ENCODE measurements at places on chromosomes 4 and X. TPM values are rescaled to one million over a fixed set of nuclear protein-coding genes. Genes with fewer than 3 reads are reported as not detected.

BCLAF3 gene
- total RNA-seq, result 31.1 TPM

UGT2B17 gene
- not detected for total RNA-seq

MAGEA8 gene
- total RNA-seq, result not detected

TRPC5OS gene
- 0.23 TPM for total RNA-seq

FGF13 gene
- total RNA-seq, result 120 TPM

CXCL9 gene
- not detected for total RNA-seq

PCSK1N gene
- 157 TPM for total RNA-seq

DDX3X gene
- total RNA-seq, result 220 TPM

ZMAT1 gene
- total RNA-seq, result 8.5 TPM

TMEM131L gene
- total RNA-seq, result 27.0 TPM

ADGRL3 gene
- total RNA-seq, result 257 TPM

ZNF718 gene
- 29.5 TPM for total RNA-seq

RPGR gene
- 17.3 TPM for total RNA-seq

UGT2B15 gene
- not detected for total RNA-seq

GLRB gene
- 43.8 TPM for total RNA-seq

ATRX gene
- 274 TPM for total RNA-seq

PCDH18 gene
- total RNA-seq, result 34.4 TPM

MAB21L2 gene
- total RNA-seq, result 3.0 TPM

RNF128 gene
- total RNA-seq, result 7.2 TPM

UNC5C gene
- 18.9 TPM for total RNA-seq

PDGFRA gene
- 112 TPM for total RNA-seq

TBC1D9 gene
- total RNA-seq, result 112 TPM

G3BP2 gene
- 344 TPM for total RNA-seq

SMAD1 gene
- 37.6 TPM for total RNA-seq

CT45A3 gene
- not detected for total RNA-seq

TMEM33 gene
- 64.6 TPM for total RNA-seq

MAOA gene
- 64.1 TPM for total RNA-seq

RADX gene
- 32.5 TPM for total RNA-seq

CXXC4 gene
- 68.0 TPM for total RNA-seq

LIMCH1 gene
- 48.4 TPM for total RNA-seq

SNCA gene
- total RNA-seq, result 158 TPM

HEPH gene
- 13.1 TPM for total RNA-seq

CXorf65 gene
- not detected for total RNA-seq

SHOX gene
- 0.23 TPM for total RNA-seq

SLC10A6 gene
- total RNA-seq, result 0.23 TPM

KCNIP4 gene
- total RNA-seq, result 31.4 TPM

PAK3 gene
- total RNA-seq, result 204 TPM

GPR173 gene
- 27.0 TPM for total RNA-seq

TRPC3 gene
- 14.5 TPM for total RNA-seq

UBE2A gene
- 39.4 TPM for total RNA-seq

FRG2 gene
- not detected for total RNA-seq

GUCY1A1 gene
- 264 TPM for total RNA-seq

CT45A8 gene
- not detected for total RNA-seq

SLC9B2 gene
- total RNA-seq, result 95.7 TPM

HDX gene
- total RNA-seq, result 13.8 TPM

All from diencephalon (tissue), 1 donor.